ENCODE measurements at places on chromosomes 12 and 14. TPM values are rescaled to one million over a fixed set of nuclear protein-coding genes. Genes with fewer than 3 reads are reported as not detected.

GRCh38 chr14:45253070-45253753, at the start of gene MIS18BP1:
Gene MIS18BP1 (minus strand): TSS chr14:45253202. CDS start chr14:45247286, 5,916 bp downstream.
- peak; percentile 90 for DNase-seq

Gene ANO2
- 32.4 TPM for total RNA-seq

Gene KLRB1
- total RNA-seq: not detected

Gene EIF2S3B
- total RNA-seq: 2.3 TPM

DNA sequence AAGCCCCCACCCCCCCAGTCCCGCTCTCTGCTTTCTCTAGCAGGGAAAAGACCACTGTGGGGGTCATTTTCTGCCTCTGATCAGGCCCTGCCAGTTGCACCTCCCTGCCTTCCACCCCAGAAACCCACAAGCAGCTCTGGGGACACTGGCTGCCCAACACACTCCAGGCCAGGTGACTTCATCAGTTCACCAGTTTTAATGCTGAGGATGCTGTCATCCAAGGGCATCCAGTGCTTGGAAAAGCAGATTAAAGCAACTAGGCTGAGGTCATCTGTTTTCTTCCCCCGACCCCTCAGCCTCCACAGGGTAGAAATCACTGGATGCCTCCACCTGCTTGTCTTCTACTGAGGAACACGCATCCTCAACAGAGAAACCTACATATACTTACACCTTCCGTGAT, 282.4 kb downstream of the DPF3 start:
- DNase-seq: no peak

- DNase-seq: no peak
These were observed 32.6 kb upstream of the HIF1A start for GRCh38 chr14:61662437-61663311.

DNA sequence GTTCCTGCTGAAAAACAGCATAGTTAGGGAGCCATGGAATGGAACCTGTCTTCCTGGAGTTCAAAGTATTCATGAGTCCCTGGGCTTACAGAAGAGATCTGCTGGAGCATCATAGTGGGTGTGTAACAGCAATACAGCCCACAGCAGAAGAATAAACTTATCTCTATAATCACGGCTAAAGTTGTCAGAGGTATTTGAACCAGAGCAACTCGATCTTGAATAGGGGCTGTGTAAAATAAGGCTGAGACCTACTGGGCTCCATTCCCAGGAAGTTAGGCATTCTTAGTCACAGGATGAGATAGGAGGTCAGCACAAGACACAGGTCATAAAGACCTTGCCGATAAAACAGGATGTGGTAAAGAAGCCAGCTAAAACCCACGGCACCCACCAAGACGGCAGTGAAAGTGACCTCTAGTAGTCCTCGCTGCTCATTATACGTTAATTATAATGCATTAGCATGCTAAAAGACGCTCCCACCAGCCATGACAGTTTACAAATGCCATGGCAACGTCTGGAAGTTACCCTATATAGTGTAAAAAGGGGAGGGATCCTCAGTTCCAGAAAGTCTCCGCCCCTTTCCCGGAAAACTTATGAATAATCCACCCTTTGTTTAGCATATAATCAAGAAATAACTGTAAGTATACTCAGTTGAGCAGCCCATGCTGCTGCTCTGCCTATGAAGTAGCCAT, 223.4 kb downstream of the PCNX1 start:
- DNase-seq: peak; percentile 72

DNA sequence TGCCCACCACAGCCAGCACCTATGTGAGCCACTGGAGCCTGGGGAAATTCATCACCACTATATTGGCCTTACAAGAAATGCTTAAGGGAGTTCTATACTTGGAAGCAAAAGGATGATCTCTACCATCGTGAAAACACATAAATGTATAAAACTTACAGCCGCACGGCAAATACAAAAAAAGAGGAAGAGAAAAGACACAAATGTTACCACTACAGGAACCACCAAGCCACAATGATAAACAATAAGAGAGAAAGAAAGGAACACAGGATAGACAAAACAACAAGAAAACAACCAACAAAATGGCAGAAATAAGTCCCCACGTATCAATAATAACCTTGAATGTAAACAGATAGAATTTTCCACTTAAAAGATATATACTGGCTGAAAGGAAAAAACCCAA, 267.5 kb downstream of the TMEM121 start:
- no peak for DNase-seq

Gene ESPL1
- total RNA-seq: 4.8 TPM

Gene HIGD1C
- total RNA-seq: not detected

DNA sequence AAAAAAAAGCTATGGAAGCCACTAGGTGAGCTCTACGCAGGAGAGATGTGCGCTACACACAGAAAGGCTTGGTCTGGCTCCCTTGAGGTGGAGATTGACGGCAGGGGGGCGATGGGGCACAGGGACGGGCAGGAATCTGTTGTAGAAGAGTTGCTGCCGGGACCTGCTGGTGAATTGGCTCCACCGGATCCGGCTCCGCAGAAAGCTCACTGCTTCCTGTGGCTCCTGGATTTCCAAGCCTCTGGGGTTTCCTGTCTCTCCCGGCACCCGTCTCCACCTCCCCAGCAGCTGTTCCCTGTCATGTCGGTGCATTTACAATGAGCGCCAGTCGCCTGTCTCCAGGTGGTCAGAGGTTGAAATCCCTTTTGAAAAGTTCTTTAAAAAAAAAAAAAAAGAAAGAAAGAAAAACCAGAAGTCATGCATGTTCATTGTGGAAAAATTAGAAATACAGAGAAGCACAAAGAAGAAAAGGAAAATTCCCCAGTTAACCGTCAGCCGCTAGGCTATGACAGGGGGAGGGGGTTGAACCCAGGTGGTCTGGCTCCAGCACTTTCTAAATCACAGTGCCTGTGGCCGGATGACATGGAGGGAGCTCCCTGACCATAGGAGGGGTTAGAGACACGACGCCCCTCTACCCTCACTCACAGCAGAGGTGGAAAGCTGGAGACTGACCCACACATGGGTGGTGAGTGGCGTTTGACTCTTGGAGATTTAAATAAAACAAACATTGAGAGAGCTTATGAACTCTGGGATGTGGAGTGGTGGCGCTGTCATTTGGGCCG, 20.8 kb downstream of the FAM222A start:
- no peak for DNase-seq

DNA sequence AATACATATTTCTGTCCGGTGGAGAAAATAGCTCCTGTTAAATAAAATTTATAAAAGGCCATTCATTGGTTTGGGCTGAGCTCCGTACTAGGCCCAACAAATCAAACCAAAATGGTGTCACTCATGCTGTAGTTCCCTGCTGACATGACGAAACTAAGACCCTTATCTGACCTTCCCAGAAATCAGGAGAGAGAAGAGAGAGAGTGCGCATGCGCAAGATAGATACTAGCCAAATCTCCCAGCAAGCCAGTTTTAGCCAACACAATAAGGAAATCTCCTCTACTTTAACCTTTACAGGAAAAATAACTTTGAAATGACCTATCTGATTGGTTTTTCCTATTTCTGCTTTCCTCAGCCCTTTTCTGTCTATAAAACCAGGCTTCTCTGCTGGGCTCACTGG, 152.7 kb upstream of the RMST start:
- DNase-seq: no peak

GRCh38 chr12:50518090-50518489, 13.3 kb downstream of the DIP2B start:
- DNase-seq: no peak

DNA sequence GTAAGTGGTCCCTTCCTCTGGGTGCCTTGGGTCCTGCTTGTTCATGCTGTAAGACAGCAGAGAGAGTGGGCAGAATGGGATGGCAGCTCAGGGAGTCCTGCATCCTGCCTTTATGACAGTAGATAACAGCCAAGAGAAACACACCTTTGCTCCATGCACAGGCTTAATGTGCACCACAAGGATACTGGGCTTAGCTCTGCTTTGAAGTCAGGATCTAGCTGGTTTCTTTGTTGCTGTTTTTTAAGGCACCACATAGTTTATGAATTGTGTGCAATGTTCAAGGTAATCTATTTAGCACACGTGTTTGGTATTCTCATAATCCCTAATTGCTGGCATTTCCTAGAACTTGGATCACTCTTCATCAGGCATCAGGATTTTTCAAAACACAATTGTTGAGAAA, 239.5 kb upstream of the DCN start:
- DNase-seq: no peak

Gene DACT1
- 4.3 TPM for total RNA-seq

DNA sequence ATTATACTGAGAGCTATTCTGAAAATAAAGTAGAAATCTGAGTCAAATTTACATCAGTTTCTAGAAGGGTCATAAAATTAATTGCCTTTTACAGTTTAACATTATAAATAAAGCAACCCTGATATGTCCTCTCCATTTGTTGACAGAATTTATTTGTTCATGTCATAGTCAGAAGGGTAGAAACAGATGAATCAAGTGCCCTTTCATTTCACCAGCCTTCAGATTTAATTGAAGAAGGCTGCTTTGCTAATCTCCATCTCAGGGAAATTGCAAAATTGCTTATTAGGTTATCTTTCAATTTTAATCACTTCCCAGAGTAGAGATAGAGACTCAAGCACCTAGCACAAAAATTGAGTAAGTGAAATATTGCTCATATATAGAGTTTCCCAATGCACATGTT, 76.8 kb downstream of the ATXN7L3B start:
- no peak for DNase-seq

Gene ADSS1
- total RNA-seq: 4.7 TPM

DNA sequence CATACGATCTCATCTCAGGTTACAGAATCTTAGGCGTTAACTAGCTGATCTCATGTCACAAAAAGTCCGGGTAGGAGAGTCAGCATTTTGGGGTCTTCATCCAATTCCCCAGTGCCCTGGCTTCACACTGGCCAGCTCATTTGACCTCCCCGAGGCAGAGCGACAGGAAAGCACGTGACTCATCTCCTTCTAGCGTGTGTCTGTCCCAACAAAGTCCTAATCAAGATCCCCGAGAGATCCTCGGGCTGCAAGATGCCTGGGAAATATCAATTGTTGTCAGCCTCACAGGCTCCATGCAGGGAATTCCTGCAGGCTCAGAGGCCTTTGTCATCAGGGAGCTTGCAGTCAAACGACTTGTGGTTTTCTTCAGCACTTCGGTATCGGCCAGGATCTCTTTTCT, 57.5 kb downstream of the ZNF664 start:
- no peak for DNase-seq

- no peak for DNase-seq
These were observed 42.5 kb downstream of the SPRING1 start for GRCh38 chr12:116695464-116695725.

GRCh38 chr14:89165189-89166181, 251.5 kb downstream of the FOXN3 start:
- peak; percentile 60 for DNase-seq

Gene EID3
- total RNA-seq: 5.8 TPM

DNA sequence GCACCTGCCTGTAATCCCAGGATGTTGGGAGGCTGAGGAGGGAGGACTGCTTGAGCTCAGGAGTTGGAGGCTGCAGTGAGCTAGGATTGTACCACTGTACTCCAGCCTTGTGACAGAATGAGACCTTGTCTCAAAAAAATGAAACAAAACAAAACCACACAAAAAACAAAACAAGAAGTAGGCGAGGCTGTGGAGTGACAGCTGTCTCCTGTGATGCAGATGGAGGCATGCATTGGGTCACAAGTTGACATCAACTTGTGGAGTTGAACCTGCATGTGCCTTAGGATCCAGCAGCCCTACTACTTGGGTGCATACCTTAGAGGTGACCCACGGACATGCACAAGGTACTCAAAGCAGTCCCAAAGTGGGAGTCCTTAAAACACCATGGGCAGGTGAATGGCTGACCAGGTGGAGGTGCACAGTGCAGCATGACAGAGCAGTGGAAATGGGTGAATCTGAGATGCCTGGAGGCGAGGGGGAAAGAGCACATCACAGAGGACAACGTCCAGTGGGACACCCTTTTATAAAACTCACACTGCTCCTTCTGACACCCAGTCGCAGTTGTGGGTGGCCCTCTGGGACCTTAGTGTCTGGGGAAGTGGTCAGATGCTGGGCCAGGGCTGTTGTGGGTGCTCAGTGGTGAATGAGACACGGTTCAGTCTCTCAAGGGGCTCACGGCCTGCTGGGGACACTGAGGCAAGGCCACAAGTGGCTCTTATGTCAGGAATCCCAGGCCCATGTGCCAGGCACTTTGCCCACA, 12.7 kb downstream of the PLBD2 start:
- no peak for DNase-seq

Gene SYNE2
- total RNA-seq: 35.6 TPM

DNA sequence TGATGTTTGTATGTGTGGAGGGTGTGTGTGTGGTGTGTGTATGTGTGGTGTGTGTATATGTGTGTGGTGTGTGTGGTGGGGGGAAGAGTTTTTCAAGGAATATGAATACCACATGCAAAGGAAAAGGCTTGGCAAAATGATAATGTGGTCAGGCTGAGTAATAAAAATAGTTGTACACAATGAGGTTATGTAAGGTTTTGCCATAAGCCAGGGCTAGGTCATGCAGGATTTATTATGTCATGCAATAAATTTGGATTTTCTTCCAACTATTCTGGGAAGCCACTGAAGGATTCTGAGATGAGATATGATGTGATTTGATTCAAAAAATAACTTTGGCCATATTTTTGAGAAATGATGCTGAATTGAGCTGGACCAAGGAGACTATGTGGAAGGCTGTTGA, 1191.6 kb upstream of the SEL1L start:
- DNase-seq: no peak

Gene KLHDC2
- total RNA-seq: 28.6 TPM
